Hippocampal formation (tissue), 2 donors: ENCODE measurements at places on chromosomes 3 and 15.

- DNase-seq: peak; percentile 6
Measured at GRCh38 chr15:101346928-101347327, 51.9 kb upstream of the SNRPA1 start.

GRCh38 chr3:42031808-42032480 lies 59.2 kb upstream of the TRAK1 start:
- DNase-seq: no peak

DNA sequence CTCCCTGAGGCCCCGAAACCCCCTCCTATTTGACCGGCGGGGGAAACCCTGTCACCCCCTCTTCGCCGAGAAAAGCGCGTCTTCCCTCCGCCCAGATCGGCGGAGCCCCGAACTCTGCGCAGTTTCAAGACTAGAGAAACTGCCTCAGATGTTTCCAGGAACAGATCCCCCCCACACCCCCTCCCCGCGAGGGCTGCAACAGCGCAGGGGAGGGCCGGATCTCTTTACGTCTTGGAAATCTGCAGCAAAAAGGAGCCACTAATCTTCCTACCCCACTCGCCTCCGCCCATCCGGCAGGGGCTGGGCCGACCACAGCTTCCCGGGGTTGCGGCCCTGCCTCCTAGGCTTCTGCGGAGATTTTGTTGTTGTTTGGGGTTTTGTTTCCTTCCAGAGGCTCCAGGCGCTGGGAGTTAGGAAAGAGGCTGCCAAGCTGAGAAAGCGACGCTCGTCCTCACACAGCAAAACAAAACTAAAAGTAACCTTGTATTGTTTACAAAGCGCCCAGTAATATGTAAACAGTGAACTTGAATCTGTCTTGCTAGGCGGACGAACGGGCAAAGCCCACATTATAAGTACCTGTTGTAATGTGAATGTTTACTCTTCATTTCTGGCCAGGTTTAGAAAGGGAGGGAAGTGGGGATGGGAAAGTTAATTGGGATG lies 2.2 kb downstream of the FOXB1 start:
- no peak for DNase-seq

- DNase-seq: no peak
Measured at GRCh38 chr3:177470197-177470941, 273.1 kb upstream of the TBL1XR1 start.
